ENCODE measurements at places on chromosomes 5 and 9.

DNA sequence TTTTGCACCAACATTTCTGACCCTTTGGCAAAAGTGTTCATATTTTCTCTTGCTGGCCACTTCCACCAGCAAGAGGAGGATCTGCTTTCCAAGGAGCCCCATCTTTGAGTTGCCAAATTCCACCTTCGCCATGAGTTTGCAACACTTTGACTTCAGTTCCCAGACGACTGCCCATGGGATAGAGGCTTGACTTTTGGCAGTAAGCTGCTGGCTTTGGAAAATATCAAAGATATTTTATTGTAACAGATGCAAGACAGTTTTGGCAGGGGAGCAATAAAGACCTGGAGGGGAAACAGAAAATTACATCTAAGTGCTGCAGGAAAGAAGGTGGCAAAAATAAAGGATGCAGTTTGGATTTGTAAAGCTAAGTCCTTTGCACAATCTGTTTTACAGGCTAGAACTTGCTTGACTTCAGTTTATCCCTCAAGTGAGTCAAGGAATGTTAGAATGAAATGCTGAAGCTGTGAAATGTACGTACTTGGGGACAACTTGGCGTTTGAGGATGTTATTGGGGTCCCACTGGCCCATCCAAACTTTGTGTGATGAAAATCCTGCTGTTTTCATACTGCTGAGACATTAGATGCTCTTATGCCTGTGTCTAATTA is 232.9 kb downstream of the GOLPH3 start:
- no peak for DNase-seq

GRCh38 chr5:151063142-151063989 is 17.5 kb downstream of the TNIP1 start:
- no peak for DNase-seq

DNA sequence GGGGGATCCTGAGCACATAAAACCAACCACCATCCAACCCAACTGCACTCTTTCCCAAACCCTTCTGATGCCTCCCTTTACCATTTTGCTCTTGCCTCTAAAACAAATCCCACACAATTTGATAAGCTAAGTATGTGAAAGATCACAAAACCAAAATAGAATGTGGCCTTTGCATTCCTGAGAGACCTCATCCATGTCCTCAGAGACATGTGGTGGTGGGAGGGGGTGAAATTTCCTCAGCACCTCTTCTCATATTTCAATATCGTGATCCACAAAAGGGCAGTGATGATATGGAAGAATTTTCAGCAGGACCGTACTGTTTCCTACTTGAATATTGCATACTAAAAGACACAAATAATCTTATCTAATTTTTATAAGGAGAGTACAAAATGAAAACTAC is 423.3 kb downstream of the TLE1 start:
- no peak for DNase-seq

GRCh38 chr9:100064872-100065581 is 33.8 kb downstream of the ERP44 start:
- no peak for DNase-seq

DNA sequence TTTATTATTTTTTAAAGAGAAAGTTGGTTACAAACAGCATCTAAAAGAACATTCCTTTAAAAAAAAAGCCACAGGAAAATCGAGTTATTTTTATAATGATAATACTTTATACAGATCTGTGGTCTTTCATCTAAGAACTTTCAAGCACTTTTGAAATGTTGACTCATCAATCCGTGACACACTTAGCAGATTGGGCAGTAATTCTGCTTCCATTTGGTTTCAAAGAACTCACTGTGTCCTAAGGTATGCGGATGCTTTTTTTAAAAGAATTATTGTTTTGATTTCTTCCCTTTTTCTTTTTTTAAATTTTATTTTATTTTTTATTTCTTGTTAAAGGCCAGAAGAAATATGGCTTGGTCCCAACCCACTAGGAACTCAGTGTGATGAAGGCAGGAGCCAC is 147.8 kb downstream of the AOPEP start:
- no peak for DNase-seq

DNA sequence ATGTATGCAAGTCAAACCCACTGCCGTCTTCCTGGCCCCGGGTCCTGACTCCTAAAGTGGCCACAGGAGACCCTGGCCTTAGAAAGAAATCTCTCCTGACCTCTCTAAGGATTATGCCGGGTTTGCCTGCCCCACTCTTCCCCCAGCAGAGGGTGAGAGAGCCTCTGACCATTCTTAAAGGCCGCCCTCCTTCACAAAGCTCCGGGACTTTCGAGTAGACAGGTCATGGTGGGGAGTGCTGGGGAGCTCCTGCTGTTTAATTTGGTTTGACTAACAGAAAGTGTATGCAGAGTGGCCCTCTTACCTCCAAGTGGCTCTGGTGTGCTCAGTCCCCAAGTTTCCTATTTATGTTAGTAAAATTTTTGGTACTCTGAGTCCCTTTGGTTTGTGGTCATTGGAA is 111.8 kb downstream of the LRRC70 start:
- no peak for DNase-seq

- DNase-seq = no peak
Measured at GRCh38 chr5:36882250-36882649, 5.7 kb downstream of the NIPBL start.

GRCh38 chr5:136586196-136586595 is 220.9 kb upstream of the TRPC7 start:
- DNase-seq = no peak

DNA sequence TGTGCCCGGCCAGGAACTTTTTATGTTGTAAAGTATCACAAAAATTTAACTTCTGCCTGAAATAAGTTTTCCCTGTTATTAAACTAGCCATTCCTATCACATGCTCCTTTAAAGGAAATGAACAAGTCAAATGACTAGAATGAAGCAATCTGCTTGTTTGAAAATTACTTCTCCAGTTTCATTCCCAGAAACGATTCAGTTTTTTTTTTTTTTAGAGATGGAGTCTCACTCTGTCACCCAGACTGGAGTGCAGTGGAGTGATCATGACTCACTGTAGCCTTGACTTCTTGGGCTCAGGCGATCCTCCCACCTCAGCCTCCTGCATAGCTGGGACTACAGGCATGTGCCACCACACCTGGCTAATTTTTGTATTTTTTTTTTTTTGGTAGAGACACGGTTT is 13.3 kb upstream of the GNG10 start:
- DNase-seq = no peak

DNA sequence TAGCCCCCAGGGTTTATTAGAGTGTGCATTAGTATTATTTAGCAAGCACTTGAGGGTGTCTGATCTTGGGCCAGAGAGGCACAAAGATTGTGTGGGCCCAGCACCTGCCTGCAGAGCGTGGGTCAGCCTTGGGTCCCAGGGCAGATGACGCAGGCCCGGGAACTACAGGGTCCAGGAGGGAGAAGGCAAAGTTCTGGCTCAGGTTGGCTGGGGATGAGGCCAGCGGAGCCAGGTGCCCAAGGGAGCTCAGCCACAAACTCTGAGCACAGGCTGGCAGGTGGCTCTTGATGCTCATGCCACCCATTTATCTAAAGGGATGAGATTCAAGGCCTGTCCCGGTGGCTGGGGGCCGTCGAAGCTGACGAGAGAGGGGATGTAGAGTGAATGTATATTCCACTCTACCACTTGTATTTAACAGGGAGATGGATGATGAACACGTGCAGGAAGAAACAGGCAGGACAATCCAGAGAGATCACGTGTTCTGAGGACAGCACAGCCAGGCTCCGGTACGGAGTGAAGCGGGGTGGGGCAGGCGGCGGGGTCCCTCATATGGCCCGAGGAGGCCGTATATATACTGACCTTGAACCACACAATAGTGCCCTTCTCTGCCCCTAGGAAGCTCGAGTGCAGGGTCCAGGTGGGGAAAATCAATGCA is 818 bp upstream of the OBP2A start:
- no peak for DNase-seq

DNA sequence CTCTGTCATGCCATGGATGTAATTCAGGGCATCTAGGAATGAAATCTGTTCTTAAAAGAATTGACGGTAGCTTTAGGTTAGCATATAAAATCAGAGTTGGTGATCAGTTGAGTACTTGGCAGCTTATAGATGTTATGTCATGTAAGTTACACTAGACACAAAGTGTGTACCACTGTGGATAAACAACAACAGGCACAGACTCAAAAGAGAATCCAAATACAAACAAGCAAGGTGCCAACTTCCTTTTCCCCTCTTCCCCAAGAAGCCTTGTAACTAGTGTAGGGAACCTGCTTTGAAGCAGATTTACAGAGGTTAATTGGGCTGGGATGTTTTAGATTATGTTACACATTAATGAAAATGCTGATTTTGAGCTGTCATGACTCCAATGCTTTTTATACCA is 167.2 kb downstream of the PBX3 start:
- no peak for DNase-seq

DNA sequence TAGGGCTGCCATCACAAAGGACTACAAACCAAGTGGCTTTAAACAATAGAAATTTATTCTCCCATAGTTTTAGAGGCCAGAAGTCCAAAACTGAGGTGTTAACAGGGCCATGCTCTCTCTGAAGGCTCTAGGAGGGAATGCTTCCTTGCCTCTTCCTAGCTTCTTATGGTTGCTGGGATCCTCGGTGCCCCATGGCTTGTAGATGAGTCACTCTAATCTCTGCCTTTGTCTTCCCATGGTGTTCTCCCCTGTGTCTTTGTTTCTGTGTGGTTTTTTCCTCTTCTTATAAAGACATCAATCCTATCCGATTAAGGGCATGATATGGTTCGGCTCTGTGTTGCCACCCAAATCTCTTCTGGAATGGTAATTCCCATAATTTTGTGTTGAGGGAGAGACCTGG is 178.8 kb upstream of the NREP start:
- no peak for DNase-seq

DNA sequence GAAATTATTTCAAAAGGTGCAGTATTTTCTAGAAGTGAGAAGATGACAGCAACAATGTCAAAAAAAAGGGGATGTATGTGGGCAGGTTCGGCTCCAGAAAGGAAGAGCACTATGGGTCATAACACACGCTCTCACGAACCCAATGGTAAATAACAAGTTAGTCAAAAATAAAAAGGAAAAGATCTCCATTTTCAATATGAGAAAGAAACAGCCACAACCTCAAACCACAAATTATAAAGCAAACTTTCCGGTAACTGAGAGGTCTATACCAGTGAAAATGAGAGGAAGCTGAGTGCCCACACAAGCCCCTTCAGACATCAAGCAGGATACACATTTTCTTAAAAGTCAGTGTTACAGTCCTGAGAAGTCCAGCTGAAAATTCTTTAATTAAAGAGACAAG is 398.5 kb upstream of the RPS23 start:
- DNase-seq = no peak

DNA sequence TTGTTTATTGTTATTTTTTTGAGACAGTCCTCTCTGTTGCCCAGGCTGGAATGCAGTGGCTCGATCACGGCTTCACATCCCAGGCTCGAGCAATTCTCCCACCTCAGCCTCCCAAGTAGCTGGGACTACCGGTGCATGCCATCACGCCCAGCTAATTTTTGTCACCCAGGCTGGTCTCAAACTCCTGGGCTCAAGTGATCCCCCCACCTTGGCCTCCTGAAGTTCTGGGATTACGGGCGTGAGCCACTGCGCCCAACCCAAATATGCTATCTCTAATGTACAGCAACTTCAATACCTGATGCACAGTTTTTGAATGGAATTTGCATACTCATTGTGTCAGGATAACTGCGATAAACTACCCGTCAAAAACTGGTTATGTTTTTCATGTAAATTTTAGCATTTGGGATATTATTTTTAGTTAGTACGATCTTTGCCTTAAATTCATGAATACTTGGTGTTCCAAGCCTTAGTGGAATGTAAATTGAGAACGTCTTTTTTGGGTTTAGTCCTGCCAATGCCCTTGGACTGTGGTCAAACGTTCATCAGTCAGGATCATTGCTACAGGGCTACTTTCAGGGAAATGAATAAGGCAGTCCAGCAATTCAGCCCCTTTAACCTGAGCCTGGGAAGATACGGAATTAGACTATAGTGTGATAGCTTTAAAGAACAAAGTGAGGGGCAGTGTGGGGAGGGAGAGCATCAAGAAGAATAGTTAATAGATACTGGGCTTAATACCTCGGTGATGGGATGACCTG is 4.4 kb downstream of the UGCG start:
- no peak for DNase-seq

DNA sequence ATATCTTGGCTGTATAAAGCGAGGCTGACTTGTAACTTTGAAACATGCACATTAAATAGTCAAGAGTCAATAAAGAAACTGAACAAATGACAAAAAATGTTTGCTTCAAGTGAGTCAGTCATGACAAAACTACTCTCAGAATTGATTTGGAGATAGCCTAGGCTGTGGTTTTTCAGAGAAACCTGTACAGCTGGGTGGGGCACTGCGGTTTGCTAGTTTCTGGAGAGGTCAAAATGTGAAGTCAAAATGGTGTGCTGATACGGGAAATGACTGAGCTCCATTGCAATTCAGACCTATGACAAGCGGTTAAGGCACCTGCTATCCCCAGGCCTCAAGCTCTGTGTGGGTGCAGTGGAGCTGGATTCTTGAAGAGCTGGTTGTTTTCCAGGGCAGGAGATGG is 10.3 kb upstream of the CD180 start:
- no peak for DNase-seq

GRCh38 chr5:127311349-127311748 is 20.8 kb downstream of the MEGF10 start:
- peak; percentile 32 for DNase-seq

Data from NCI-H2081 treated with DMSO at 0.1 percent for 48 hours (cell line).